ENCODE measurements at places on chromosomes 3 and 15.

GRCh38 chr15:60469893-60470641 lies 8.9 kb downstream of the ICE2 start:
- peaks cover 4% of the 10 kb centered on the region for H3K36me3 ChIP-seq
- no peaks in the 10 kb centered on the region for H3K4me1 ChIP-seq
- no peaks in the 10 kb centered on the region for H3K27me3 ChIP-seq

DNA sequence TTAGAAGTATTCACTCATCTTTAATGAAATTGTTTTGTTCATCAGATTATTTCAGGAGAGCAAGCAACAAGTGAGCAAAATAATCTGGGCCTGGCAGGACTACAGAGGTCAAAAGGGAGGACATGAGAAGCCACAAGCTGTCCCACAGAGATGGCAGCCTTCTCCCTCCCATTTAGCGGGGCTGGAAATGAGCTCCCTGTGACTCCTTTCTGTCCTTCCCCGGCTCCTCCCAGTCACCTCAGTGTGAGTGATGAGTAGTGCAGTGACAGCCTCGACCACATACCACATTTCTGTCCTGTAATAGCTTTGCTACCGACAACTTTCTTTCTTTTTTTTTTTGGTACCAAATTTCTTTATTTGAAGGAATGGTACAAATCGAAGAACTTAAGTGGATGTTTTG lies 38.0 kb downstream of the RAB7A start:
- no peaks in the 10 kb centered on the region for H3K27me3 ChIP-seq
- H3K4me1 ChIP-seq: no peaks in the 10 kb centered on the region
- no peaks in the 10 kb centered on the region for H3K36me3 ChIP-seq
- H3K4me3 ChIP-seq: no peak overlapping the region
- DNase-seq: no peak

GRCh38 chr3:172782235-172782634 lies 31.7 kb downstream of the ECT2 start:
- no peaks in the 10 kb centered on the region for H3K4me1 ChIP-seq
- H3K27ac ChIP-seq: no peak overlapping the region
- H3K27me3 ChIP-seq: no peaks in the 10 kb centered on the region
- no peak for DNase-seq
- peaks cover 9% of the 10 kb centered on the region for H3K36me3 ChIP-seq
- H3K4me3 ChIP-seq: no peak overlapping the region

GRCh38 chr3:117518364-117518763 lies 808.8 kb downstream of the TUSC7 start:
- DNase-seq: no peak
- no peaks in the 10 kb centered on the region for H3K4me1 ChIP-seq
- no peak overlapping the region for H3K4me3 ChIP-seq
- H3K36me3 ChIP-seq: no peaks in the 10 kb centered on the region

GRCh38 chr15:100771746-100772145 lies 107.9 kb upstream of the ALDH1A3 start:
- H3K27ac ChIP-seq: no peak overlapping the region
- H3K36me3 ChIP-seq: no peaks in the 10 kb centered on the region
- no peak overlapping the region for H3K4me3 ChIP-seq
- 0 out of 2 replicates have a peak, but pooled peaks cover 3% of the 10 kb centered on the region for H3K27me3 ChIP-seq
- no peak for DNase-seq

Measured in MM.1S (cell line).